Central memory CD4-positive, alpha-beta T cell (primary cell): ENCODE measurements at places on chromosomes 12 and 14.

DNA sequence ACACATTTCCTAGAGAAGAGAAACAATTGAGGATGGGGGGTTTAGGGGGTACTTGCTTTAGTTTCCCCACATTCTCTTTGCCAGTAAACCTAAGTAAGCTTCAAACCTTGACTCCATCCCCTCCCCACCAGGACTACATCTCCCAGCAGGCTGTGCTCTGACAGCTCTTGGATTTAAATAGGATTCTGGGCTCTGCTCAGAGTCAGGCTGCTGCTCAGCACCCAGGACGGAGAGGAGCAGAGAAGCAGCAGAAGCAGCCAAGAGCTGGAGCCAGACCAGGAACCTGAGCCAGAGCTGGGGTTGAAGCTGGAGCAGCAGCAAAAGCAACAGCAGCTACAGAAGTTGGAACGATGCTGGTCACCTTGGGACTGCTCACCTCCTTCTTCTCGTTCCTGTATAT, 20.6 kb downstream of the RDH12 start:
- no peak for DNase-seq

- no peak for DNase-seq
Observed at GRCh38 chr14:95862243-95862642, 14.4 kb upstream of the TUNAR start.

DNA sequence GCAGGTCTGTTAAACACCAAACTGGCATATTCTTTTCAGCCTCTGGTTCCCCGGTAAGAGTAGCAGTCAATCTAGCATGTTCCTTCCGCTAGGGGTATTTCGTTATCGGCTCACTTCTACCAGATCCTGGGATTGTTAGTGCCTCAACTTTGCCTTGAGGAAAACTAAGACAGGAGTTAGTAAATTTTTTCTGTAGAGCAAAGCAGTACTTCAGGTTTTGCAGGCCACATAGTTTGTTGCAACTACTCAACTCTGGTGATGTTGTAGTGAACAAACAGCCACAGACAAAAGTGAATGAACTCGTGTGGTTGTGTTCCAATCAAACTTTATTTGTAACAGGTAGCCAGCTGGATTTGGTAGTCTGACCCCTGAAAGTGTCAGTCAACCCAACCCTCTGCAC, 6.3 kb upstream of the CDH24 start:
- DNase-seq, result no peak

GRCh38 chr14:93286212-93286890, 46.5 kb downstream of the BTBD7 start:
- no peak for DNase-seq

- no peak for DNase-seq
Observed at GRCh38 chr12:116384691-116385485, 107.4 kb upstream of the MED13L start.

GRCh38 chr14:60245380-60246177, 3.4 kb upstream of the PPM1A start:
- no peak for DNase-seq

- DNase-seq, result no peak
Observed at GRCh38 chr12:109018296-109018695, 2.6 kb downstream of the SVOP start.
